ENCODE measurements at places on chromosomes 7 and 10. TPM values are rescaled to one million over a fixed set of nuclear protein-coding genes. Genes with fewer than 3 reads are reported as not detected.

Gene ST8SIA6
- polyA plus RNA-seq = not detected

Gene WEE2
- not detected for polyA plus RNA-seq

Gene CPED1
- 12.4 TPM for polyA plus RNA-seq

Gene CNPY1
- polyA plus RNA-seq = not detected

Gene STMP1
- polyA plus RNA-seq = 97.0 TPM

Gene CALN1
- polyA plus RNA-seq = not detected
